ENCODE measurements at places on chromosomes 3 and 15.
A peak's percentile ranks its signal among the peaks of the same experiment; 100 is the strongest.

GRCh38 chr15:68151277-68151676 lies 53.9 kb downstream of the CALML4 start:
- DNase-seq: no peak

- peak; percentile 45 for DNase-seq
Measured at GRCh38 chr15:69161079-69161877, 843 bp downstream of the GLCE start.

DNA sequence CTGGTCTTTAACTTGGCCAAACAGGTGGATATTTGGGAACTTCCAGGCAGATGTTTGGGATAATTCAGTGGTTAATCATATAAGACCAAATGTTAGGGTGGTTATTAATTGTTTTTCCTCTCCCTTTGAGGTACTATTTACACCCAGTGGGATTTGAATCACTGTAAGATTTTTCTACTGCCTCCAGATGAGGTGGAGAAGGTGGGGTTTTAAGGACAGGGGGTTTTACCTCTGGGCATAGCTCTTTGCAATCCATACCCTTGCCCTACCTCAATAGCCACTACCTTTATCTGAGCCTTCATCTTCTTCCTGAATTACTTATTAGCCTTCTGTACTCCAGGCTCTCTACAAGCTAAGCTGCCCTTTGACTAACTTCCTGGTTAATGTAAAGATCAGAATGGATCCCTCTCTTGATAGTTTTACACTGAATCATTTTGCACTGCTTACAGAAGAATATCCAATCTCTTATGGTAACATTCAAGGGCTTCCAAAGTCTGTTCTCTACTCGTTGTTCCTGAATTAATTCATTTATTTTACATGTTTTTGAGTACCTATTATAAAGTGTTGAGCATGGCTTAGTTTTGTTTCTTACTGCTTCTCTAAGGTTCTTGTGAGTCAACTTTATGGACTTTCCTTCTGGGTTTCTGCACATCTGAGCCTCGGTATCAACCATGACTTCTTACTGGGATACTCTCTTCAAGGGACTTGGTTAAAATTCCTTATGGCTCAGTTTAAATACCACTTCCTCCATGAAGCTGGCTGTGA lies 331.2 kb upstream of the TBL1XR1 start:
- DNase-seq: no peak

DNA sequence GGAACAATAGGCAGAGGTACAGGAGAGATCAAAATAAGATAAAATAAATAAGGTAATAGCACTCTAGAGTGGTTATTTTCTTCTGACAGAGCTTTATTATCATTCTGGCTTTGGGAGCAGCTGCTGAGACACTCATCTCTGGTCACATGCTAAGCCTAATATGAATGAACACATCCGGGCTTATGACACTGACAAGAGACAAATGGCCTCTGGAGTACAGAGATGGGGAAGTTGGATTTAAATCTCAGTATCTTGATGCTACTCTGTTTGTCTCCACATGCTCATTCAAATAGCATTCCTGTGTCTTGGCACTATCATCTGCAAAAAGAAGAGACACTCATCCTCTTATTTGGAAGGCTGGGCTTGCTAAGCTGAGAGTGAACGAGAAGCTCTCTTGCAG lies 55.6 kb downstream of the TMEM45A start:
- no peak for DNase-seq

GRCh38 chr15:77807115-77807514 lies 174.4 kb upstream of the LINGO1 start:
- no peak for DNase-seq

DNA sequence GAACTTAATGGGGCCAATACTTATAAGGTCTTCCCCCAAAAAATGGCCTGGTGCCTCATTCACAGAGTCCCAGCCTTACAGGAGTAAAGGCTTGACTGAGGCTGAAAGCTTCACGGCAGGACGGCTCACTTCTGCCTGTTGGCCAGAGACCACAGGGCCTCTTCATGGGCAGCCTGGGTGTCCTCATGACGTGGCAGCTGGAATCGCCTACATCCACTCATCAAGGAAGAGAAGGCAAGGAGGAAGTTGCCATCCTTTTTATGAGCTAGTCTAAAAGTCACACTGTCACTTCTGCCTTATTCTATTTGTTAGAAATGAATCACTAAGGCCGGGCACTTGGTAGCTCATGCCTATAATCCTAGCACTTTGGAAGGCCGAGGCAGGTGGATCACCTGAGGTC lies 89.3 kb upstream of the DGKG start:
- DNase-seq: no peak

DNA sequence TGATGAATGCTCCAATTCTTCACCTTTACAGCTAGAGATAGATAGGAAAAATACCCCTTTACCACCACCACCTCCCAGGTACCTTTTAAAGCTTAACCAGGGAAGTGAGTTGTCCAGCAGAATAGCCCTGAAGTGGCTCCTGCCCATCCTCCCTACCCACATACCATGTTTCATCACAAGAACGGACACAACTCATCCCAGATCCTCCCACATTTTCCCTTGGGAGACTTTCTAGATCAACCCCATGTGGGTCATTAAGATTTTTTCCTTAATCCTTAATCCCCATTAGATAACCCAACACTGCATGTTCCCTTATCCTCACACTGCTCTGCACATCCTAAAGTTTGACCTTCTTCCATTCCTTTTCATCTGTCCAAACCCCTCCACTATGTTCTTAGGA lies 69.3 kb downstream of the CHST2 start:
- DNase-seq: no peak

GRCh38 chr3:112333381-112334317 lies 693 bp downstream of the CD200 start:
- peak; percentile 71 for DNase-seq

GRCh38 chr3:152076148-152076547 lies 192.6 kb upstream of the MBNL1 start:
- DNase-seq: no peak

DNA sequence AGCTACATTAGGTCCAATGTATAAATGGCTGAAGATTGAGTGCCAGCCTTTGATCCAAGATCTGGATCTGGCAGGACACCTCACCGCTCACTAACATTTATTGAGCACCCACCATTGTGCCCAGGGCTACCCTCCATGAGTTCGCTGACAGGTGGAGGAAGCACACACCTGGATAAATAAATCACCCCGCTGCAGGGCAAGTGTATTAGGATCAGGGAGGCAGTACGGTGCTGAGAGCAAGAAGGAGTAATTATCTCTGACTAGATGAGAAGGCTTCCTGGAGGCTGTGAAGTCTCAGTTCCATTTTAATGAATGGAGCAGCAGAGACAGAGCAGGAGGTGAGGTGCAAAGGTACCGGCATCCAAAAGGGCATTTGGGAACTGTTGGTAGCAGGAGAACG lies 104.1 kb downstream of the LIPC start:
- DNase-seq: no peak

- DNase-seq: no peak
Measured at GRCh38 chr3:42719002-42719401, 16.4 kb upstream of the HHATL start.

GRCh38 chr15:99347574-99347973 lies 96.3 kb downstream of the LRRC28 start:
- DNase-seq: no peak

DNA sequence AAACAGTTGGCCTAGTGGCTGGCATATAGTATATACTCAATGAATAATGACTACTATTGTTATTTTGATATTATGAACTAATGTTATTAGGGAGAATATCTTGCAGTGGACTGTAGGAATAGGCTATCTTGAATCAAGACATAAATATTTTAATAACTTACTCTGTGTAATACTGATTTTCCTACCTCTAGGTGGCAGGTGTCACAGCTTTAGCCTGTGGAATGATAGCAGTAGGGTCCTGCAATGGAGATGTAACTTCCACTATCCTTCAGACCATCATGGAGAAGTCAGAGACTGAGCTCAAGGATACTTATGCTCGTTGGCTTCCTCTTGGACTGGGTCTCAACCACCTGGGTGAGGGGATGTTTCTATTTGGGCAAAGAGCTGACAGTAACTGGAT lies 6.5 kb downstream of the PSMD2 start:
- DNase-seq: no peak

GRCh38 chr3:107446706-107447105 lies 69.5 kb downstream of the CCDC54 start:
- no peak for DNase-seq

DNA sequence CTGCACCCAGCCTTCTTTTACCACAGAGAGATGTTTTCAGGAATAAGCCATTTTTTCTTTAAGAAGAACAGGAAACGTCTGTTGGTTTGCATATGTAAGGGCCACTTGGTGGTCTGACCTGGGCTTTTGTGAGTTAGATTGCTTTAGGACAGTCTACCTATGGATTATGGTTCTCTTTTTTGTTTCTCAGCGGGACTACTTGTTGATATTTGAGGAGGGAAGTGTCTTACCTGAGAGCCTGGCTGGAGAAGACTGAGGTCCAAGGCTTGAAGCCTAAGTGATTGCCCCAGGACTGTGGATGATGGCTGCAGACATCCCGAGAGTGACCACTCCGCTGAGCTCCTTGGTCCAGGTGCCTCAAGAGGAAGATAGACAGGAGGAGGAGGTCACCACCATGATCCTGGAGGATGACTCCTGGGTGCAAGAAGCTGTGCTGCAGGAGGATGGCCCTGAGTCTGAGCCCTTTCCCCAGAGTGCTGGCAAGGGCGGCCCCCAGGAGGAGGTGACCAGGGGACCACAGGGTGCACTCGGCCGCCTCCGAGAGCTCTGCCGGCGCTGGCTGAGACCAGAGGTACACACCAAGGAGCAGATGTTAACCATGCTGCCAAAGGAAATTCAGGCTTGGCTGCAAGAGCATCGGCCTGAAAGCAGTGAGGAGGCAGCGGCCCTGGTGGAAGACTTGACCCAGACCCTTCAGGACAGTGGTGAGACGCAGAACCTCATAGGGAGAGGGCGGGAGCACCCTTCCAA lies 3.0 kb downstream of the ZSCAN2 start:
- no peak for DNase-seq

- DNase-seq: no peak
Measured at GRCh38 chr15:93049914-93050578, 39.0 kb downstream of the RGMA start.

DNA sequence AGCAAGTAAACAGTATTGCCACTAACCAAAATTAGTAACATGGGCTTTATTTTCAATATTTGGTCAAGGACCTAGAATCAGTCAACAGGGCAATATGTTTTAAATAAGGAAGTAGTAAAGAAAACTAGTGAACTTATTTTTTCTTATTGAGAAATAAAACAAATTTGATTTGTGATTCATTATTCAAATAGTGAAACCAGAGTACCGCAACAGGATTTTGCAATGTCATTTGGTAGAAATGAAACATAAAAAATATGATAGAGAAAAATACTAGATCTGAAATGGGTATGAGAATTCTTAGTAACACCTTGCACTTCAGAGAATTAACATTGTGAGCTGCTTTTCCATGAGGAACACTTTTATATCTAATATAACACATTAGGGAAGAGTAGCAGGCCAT lies 291.8 kb upstream of the GBE1 start:
- no peak for DNase-seq

DNA sequence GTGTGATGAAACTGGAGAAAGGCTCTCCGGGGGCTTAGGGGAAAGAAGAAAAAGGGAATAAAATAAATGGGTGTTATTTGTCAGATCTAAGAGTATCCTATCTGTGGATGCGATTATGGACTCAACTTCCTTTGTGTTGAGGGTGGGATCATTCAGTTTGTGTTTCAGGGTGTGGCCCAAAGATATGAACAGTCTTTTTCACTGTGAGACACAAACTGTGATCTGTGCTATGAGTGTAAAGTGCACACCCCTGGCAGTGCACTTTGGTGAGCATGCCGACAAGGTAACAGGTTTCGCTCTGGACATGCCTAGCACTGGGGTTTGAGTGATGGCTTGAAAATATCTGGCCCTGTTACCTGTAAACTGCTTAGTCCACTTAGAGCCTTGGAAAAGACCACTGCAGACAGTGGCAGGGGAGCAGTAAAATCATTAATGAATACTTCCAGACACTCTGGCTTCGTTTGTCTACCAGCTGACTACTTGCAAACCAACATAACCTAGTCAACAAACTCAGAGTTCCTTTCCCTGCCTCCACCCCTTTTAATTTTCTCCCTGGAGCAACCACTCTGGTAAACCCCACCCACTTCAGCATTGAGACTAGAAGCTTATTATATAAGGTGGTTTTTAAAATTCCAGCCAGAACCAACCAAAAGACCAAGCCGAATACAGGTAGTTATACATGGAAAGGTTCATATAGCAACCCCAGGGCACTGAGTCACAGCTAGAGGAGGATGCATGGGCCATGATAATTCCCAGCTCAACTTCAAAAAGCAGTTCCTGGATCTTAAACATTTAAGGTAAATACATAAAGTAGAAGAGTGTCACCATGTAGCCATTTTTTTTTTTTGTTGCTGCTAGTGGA lies 55.1 kb downstream of the TAMM41 start:
- DNase-seq: no peak
